ENCODE measurements at places on chromosomes 4 and X.

DNA sequence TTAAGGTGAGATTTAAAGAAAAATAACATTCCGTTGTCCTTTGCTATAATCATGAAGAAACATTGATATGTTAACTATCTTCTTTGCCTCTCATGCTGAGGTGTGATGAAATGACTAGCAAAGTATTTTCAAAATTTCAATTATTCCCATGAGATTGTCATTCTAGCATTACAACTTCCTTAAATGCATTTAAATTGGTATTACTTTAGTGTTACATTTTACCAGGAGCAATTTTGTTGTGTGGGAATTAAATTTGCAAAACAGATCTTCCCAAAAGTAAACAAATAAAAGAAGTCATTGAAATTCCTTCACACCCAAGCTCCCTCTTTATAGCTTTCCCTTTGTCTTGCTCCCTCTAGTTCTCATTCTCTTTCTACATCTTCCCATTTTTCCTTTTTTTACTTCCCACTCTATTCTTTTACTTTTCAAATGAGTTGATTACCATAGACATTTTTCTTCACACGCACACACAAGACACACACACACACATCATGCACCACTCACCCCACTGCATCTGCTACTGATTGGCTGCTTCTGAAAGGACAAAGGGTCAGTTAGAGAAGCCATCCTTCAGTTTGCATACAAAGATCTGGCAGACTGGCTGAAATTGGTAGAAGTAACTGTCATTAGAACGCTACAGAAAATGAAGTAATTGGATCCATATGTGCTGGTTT lies 10.0 kb upstream of the APELA start:
- no peak for DNase-seq

- DNase-seq, result no peak
These were observed 235.6 kb upstream of the JADE1 start for GRCh38 chr4:128573781-128574508.

DNA sequence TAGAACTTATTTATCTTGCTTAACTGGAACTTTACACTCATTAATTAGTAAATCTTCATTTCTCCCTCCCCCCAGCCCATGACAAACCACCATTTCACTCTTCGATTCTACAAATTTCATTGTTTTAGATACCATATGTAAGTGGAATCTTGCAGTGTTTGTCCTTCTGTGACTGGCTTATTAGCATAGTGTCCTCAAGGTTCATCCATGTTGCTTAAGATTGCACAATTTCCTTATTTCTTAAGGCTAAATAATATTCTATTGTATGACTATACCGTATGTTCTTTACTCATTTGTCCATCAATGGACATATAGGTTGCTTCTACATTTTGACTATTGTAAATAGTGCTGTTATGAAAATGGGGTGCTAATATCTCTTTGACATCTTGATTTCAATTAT lies 24.5 kb upstream of the RNF212 start:
- no peak for DNase-seq

- no peak for DNase-seq
These were observed 54.8 kb downstream of the ADAM29 start for GRCh38 chr4:174972911-174973310.

- no peak for DNase-seq
These were observed 36.6 kb downstream of the SMARCAD1 start for GRCh38 chr4:94244087-94244828.

GRCh38 chrX:22950269-22951266 lies 49.2 kb upstream of the DDX53 start:
- DNase-seq, result no peak

- DNase-seq, result no peak
These were observed 170.0 kb downstream of the MID1 start for GRCh38 chrX:10450229-10450958.

GRCh38 chr4:11050766-11051165 lies 366.2 kb upstream of the CLNK start:
- DNase-seq, result no peak

DNA sequence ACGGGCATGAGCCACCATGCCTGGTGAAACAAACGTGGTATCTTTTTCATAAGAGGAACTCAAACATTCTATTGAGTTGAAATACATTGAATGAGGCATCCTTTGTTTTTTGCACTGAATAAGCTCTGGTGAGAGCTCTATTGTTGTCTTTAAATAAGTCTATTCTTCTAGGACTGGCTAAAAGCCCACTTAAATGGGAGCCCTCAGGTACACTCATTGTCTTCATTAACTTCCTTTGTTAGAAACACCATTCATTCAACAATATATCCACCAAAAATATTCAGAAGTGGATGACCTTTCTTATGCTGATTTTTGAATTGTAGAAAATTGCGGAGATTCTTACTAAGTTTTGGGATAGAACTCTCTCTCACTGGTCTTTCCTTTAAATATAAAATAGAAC lies 568.0 kb downstream of the IL1RAPL1 start:
- DNase-seq, result no peak

Measured in stimulated activated CD8-positive, alpha-beta memory T cell treated with anti-CD3 and anti-CD28 coated beads, Interleukin-15, amount 100 ng/mL, for 24 hours (primary cell).